ENCODE measurements at places on chromosomes 2 and 18. TPM values are rescaled to one million over a fixed set of nuclear protein-coding genes. Genes with fewer than 3 reads are reported as not detected.

ARHGAP28 gene
- total RNA-seq = not detected

KCTD18 gene
- total RNA-seq = 4.4 TPM

REG1A gene
- total RNA-seq = not detected

MOGAT1 gene
- not detected for total RNA-seq

UGT1A8 gene
- not detected for total RNA-seq

M1AP gene
- total RNA-seq = not detected
